Left kidney (tissue), 8 donors: ENCODE measurements at places on chromosomes 1 and 21. TPM values are rescaled to one million over a fixed set of nuclear protein-coding genes. Genes with fewer than 3 reads are reported as not detected.

DNA sequence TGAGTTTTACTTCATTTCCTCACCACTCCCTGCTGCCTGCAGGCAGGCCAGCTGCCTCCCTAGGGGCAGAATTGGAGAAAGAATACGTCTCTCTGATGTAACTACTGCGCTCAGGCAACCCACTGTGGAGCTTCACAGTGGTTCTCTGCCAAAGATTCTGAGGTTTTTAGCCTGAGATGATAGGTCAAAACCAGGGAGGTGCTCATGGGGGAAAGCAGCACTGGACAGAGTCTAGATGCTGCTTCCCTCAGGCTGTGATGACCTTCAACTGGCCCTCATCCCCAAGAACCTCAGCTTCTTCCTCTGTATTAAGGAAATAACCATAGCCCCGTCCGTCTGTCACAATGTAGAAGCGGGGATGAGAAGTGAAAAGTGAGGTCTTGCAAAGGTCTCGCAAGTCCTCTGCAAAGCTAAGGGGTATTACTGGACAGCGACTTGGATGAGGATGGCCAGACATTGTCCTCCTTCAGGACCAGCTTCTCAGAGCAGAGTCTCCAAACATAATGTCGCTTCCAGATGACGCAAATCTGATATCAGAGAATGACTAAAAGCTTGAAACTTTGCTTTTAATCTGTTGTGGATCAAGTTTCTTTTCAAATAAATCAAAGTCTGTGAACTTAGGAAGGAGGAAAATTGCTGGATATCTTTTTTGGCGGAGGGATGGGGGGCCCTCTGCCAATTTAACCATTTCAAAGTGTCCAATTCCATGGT lies 65.9 kb upstream of the ATP5PO start:
- DNase-seq: no peak

The KCNA2 gene
- polyA plus RNA-seq: 0.53 TPM

The NBPF6 gene
- polyA plus RNA-seq: not detected

DNA sequence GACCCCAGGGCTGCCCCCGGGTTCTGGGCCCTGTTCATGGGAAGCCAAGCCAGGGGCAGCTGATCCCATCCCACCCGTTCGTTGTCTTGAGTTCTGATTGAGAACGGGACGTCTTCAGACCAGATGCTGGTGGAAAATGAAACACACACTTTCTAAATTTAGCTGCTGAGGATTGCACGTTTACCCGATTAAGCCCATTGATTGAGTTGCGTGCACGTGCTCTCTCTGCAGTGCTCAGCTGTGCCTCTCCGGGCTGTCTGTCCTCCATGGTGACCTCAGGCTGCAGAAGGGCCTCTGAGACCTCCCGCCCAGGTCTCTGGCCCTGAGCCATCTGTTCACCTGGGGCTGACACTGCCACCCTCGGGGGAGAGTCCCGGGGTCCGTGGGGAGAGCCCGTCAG lies 27.0 kb upstream of the PEX10 start:
- no peak for DNase-seq
